ENCODE measurements at places on chromosomes 16 and 17. TPM values are rescaled to one million over a fixed set of nuclear protein-coding genes. Genes with fewer than 3 reads are reported as not detected.

DNA sequence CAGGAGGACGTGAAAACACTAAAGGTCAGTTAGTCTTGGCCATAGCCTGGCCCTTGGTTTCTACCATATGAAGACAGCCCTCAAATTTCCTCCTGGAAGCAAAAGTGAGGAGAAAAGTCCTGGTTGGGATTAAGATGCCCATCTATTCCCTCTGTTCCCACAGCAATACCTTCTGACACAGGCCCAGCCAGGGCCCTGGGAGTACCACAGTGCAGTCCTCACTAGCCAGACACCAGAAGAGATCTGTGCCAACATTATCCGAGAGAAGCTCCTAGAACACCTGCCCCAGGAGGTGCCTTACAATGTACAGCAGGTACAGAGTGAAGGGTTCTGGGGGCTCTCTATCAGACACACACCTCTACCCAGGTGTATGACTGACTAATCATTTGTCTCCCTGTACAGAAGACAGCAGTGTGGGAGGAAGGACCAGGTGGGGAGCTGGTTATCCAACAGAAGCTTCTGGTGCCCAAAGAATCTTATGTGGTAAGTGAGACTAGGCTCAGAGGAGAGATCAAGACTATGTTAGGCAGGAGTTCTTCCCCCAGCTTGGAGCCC is 4.1 kb downstream of the ERAL1 start:
- peaks cover 16% of the 10 kb centered on the region for H3K36me3 ChIP-seq
- no peak overlapping the region for H3K4me3 ChIP-seq
- H3K27me3 ChIP-seq = no peaks in the 10 kb centered on the region
- peak overlapping the region; percentile 71 for H3K27ac ChIP-seq

GRCh38 chr16:63200940-63201339 is 1164.7 kb upstream of the CDH8 start:
- H3K27me3 ChIP-seq = no peaks in the 10 kb centered on the region
- H3K4me3 ChIP-seq = no peak overlapping the region
- no peaks in the 10 kb centered on the region for H3K4me1 ChIP-seq
- no peak overlapping the region for H3K27ac ChIP-seq
- H3K36me3 ChIP-seq = no peaks in the 10 kb centered on the region
- no peak for DNase-seq

ABCA8 gene
- not detected for total RNA-seq

- no peaks in the 10 kb centered on the region for H3K27me3 ChIP-seq
- no peaks in the 10 kb centered on the region for H3K36me3 ChIP-seq
- H3K27ac ChIP-seq = no peak overlapping the region
- H3K4me1 ChIP-seq = no peaks in the 10 kb centered on the region
- no peak overlapping the region for H3K4me3 ChIP-seq
- DNase-seq = no peak
Observed at GRCh38 chr17:11486101-11486867, 112.0 kb upstream of the DNAH9 start.

GRCh38 chr17:61335105-61335844 is 64.4 kb upstream of the TBX2 start:
- DNase-seq = no peak
- H3K4me3 ChIP-seq = no peak overlapping the region
- H3K27ac ChIP-seq = no peak overlapping the region
- H3K4me1 ChIP-seq = no peaks in the 10 kb centered on the region

DNA sequence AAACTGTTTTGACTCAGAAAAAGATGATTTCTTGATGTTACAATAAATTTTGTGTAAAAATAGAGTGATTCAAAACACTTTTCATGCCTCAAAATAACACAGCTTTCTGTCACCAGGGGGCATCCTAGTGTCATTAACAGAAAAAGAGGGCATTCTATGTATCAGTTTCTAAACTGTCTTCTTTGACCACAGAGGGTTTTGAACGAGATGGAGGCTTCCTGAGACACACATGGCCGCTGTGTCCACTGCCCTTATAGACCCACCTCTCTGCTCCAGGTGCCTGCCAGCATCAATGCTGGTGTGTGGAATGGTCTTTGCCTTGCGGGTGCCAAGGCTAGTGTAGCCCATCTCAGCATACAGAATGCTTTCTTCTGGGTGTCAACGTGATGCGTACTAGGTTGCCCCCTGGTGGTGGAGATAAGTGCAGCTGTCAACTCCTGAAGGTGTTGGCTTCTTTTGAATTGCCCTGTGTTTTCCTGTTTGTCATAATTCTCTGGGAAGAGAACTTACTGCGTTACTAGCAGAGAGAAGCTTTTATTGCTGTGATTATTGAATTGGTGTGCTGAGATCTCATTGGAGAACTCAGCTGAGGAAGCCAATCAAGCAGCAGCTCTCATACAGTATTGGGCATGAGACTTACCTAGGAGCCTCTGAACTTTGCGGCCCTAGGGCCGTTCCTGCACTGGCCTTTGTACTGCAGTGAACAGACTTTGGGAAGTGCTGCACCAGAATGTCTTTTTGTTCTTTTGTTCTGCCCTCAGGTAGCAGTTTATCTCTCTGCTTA is 38.6 kb downstream of the USP10 start:
- H3K36me3 ChIP-seq = peaks cover 32% of the 10 kb centered on the region
- DNase-seq = peak; percentile 67
- H3K27me3 ChIP-seq = no peaks in the 10 kb centered on the region
- H3K4me3 ChIP-seq = no peak overlapping the region

GRCh38 chr17:66417300-66417719 is 114.9 kb downstream of the PRKCA start:
- H3K4me1 ChIP-seq = peaks cover 71% of the 10 kb centered on the region
- H3K27me3 ChIP-seq = no peaks in the 10 kb centered on the region
- no peak for DNase-seq
- H3K27ac ChIP-seq = no peak overlapping the region
- H3K36me3 ChIP-seq = peaks cover 28% of the 10 kb centered on the region

- DNase-seq = no peak
- H3K27me3 ChIP-seq = no peaks in the 10 kb centered on the region
- no peaks in the 10 kb centered on the region for H3K4me1 ChIP-seq
- H3K4me3 ChIP-seq = no peak overlapping the region
Observed at GRCh38 chr16:73403291-73403690, 355.4 kb upstream of the ZFHX3 start.

CDC6 gene
- 149 TPM for total RNA-seq

DNA sequence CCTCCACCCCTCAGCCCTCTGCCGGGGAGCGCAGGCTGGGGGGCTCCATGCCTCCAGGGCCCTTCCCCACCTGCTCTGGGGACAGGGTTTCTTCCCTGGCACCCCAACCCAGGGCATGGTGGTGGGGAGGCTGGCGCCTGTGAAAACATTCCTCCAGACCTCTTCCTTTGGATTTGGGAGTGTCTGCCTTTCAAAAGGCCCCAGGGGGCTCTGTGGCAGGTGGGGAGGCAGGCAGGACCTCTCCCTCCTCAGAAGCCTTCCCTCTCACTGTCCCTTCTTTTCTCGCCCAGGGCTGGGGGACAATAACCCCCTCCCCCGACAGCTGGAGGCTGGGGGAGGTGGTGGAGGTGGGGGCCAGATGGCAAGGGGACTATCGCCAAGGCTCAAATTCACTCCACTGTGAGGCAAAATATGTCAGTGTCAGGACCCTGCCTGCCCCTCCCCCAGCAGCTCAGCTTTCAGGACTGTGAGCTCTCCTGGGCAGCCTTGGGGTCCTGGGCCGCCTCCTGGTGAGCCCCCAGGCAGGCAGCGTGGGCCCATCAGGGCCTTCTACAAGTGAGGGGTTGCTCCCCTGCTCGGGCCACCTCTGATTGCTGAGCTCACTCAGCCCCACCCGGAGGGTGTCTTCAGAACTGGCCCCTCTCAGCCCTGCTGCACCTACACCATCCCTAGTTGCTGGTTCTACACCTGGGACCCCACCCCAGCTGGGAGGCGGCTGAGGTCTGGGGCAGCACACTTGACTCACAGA is 1.8 kb downstream of the CDH15 start:
- no peak overlapping the region for H3K4me3 ChIP-seq
- H3K27me3 ChIP-seq = peaks cover 6% of the 10 kb centered on the region
- no peak for DNase-seq
- H3K4me1 ChIP-seq = peaks cover 5% of the 10 kb centered on the region

GRCh38 chr16:67822511-67822910 is 15.8 kb downstream of the TSNAXIP1 start:
- no peak overlapping the region for H3K4me3 ChIP-seq
- DNase-seq = no peak
- peaks cover 2% of the 10 kb centered on the region for H3K4me1 ChIP-seq
- no peak overlapping the region for H3K27ac ChIP-seq
- H3K27me3 ChIP-seq = no peaks in the 10 kb centered on the region

CCL7 gene
- total RNA-seq = not detected

DNA sequence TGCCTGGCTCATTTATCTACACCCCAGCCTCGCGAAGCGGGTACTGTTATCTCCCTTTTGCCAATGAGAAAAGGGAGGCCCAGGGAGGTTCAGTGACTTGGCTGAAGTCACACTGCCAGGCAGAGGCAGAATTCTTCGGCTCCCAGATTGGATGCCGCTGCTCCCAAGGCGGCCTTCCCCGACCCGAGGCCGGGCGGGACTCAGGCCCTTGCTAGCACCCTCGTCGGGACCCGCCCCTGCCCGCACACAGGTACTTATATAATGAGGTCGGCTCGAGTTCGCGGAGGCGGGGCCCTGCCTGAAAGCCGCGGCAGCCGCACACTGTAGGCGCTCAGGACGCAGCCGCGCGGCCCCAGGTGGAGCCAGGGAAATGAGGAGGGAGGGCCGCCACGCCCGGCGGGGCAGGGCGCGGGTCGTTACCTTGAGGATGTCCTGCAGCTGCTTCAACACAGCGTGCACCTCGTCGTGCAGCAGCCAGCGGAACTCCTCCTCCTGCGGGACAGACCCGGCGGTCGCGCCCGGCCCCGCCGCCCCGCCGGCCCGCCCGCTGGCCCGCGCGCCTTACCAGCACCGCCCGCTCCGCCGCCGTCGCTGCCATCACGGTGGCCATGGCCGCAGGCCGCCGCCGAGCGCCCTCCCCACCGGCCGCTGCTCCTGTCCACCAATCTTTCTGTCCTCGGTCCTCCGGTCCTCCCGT is at the start of gene ROGDI:
Gene ROGDI (minus strand): TSS at position 672 of the 697 bp plus-strand sequence. CDS start 62 bp downstream, at position 610.
- peak within 1 kb of the TSS; percentile 34 for H3K27ac ChIP-seq
- H3K4me1 ChIP-seq = peaks cover 13% of the 10 kb centered on the region
- H3K27me3 ChIP-seq = no peaks in the 10 kb centered on the region
- peaks cover 7% of the 10 kb centered on the region for H3K36me3 ChIP-seq
- peak within 1 kb of the TSS; percentile 78 for H3K4me3 ChIP-seq

DNA sequence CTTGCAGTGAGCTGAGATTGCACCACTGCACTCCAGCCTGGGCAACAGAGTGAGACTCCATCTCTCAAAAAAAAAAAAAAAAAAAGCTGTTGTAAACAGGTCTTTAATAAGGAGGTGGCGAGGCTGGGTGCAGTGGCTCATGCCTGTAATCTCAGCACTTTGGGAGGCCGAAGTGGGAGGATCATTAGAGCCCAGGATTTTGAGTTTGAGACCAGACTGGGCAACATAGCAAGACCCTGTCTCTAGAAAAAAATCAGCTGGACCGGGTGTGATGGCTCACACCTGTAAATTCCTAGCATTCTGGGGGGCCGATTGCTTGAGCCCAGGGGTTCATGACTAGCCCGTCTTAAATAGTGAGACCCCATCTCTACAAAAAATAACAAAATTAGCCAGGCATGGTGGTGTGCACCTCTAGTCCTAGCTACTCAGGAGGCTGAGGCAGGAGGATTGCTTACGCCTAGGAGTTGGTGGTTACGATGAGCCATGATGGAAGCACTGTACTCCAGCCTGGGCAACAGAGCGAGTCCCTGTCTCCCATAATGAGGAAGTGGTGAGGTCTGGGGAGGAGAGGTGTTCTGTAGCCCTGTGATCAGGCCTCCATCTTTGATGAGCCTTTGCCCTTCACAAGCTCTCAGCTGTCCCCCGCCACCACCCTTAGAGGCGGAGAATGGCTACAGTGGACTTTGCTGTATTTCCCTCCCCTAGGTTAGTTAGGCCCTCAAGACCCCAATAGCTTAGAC is 36.2 kb downstream of the ZNF778 start:
- H3K4me1 ChIP-seq = peaks cover 14% of the 10 kb centered on the region
- H3K36me3 ChIP-seq = peaks cover 7% of the 10 kb centered on the region
- H3K27me3 ChIP-seq = peaks cover 24% of the 10 kb centered on the region

CLDN7 gene
- 0.90 TPM for total RNA-seq

DNA sequence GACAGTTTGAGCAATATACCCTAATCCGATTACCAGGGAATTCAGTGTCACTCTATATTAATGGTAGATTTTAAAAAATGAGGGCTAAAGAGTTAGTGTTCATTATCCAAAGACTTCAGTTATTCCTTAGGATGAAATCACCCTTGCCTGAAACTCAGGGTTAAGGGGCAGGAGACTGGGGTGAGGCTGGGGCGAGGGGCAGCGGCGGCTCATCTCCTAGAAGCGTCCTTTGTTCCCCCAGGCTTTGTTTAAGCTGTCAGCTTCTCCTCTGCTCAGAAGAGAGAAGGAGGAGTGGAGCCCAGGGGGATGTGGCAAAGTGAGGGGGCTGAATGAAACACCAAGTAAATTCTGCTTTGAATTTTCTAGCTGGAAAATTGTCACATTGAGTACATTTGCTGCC is 117.7 kb upstream of the ELAC2 start:
- H3K27me3 ChIP-seq = peaks cover 3% of the 10 kb centered on the region
- no peak overlapping the region for H3K4me3 ChIP-seq
- no peaks in the 10 kb centered on the region for H3K36me3 ChIP-seq
- H3K4me1 ChIP-seq = no peaks in the 10 kb centered on the region
- DNase-seq = no peak
- no peak overlapping the region for H3K27ac ChIP-seq

GRCh38 chr16:53372992-53373871 is 61.0 kb upstream of the RBL2 start:
- peaks cover 21% of the 10 kb centered on the region for H3K4me1 ChIP-seq
- no peaks in the 10 kb centered on the region for H3K27me3 ChIP-seq

DNA sequence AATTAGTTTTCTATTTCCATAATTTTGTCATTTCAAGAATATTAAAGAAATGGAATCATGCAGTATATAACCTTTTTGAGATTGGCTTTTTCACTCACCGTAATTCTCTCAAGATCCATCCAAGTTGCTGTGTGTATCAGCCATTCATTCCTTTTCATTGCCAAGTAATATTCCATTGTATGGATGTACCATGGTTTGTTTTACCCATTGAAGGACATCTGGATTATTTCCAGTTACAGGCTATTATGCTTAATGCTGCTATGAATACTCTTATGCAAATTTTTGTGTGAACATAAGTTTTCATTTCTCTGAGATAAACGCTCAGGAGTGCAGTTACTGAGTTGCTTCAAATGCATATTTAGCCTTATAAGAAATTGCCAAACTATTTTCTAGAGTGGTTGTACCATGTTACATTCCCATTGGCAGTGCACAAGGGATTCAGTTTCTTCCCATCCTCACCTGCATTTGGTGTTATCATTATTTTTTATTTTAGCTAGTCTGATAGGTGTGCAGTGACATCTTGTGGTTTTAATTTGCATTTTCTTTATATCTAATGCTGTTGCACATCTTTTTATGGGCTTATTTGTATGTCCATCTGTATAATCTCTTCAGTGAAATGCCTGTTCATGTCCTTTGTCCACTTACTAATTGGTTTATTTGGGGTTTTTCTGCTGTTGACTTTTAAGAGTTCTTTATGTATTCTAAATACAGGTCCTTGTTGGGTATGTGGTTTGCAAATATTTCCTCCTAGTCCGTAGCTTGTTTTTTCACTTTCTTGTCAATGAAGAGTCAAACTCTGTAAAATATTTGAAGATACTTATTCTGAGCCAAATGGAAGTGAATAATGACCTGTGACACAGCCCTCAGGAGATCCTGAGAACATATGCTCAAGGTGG is 32.7 kb downstream of the BMERB1 start:
- H3K4me3 ChIP-seq = no peak overlapping the region
- H3K4me1 ChIP-seq = peaks cover 2% of the 10 kb centered on the region
- H3K27me3 ChIP-seq = no peaks in the 10 kb centered on the region
- no peak overlapping the region for H3K27ac ChIP-seq

- H3K4me1 ChIP-seq = peaks cover 10% of the 10 kb centered on the region
- H3K27me3 ChIP-seq = no peaks in the 10 kb centered on the region
- DNase-seq = no peak
- H3K4me3 ChIP-seq = no peak overlapping the region
- peaks cover 15% of the 10 kb centered on the region for H3K36me3 ChIP-seq
Observed at GRCh38 chr17:27608328-27609230, 22.4 kb upstream of the LGALS9 start.

Data from activated naive CD8-positive, alpha-beta T cell treated with anti-CD3 and anti-CD28 coated beads for 36 hours (primary cell).